Cardiac ventricle fibroblast (primary cell): ENCODE measurements at places on chromosomes 2 and 18. TPM values are rescaled to one million over a fixed set of nuclear protein-coding genes. Genes with fewer than 3 reads are reported as not detected.

The GAL3ST2 gene
- total RNA-seq, result not detected in 2 replicates

The MAL gene
- total RNA-seq, result not detected in 2 replicates

The C18orf54 gene
- total RNA-seq, result 1.9 and 2.2 TPM in 2 replicates

The SCYGR4 gene
- not detected in 2 replicates for total RNA-seq

The FIGN gene
- total RNA-seq, result 0.94 and 1.1 TPM in 2 replicates

The SUPT7L gene
- 10.0 and 12.2 TPM in 2 replicates for total RNA-seq

The AGPS gene
- total RNA-seq, result 26.4 and 46.6 TPM in 2 replicates

The RGPD4 gene
- not detected in 2 replicates for total RNA-seq

The PCARE gene
- total RNA-seq, result not detected in 2 replicates

The FLACC1 gene
- 1.0 and 2.0 TPM in 2 replicates for total RNA-seq

The IHH gene
- not detected in 2 replicates for total RNA-seq

The TEX44 gene
- total RNA-seq, result not detected in 2 replicates

The LRRC30 gene
- total RNA-seq, result not detected in 2 replicates

The XDH gene
- not detected in 2 replicates for total RNA-seq

The GATA6 gene
- total RNA-seq, result 30.0 and 37.3 TPM in 2 replicates

The INHBB gene
- total RNA-seq, result 2.1 and 2.4 TPM in 2 replicates

The DPP10 gene
- not detected in 2 replicates for total RNA-seq

The ALPG gene
- total RNA-seq, result not detected in 2 replicates

The SOWAHC gene
- 12.4 and 13.6 TPM in 2 replicates for total RNA-seq

The REEP1 gene
- total RNA-seq, result not detected in 2 replicates

The CGREF1 gene
- total RNA-seq, result 9.6 and 12.3 TPM in 2 replicates

The ASNSD1 gene
- 33.3 and 44.9 TPM in 2 replicates for total RNA-seq

The SLC4A5 gene
- 0.34 and 1.7 TPM in 2 replicates for total RNA-seq

The ADGRF3 gene
- total RNA-seq, result not detected in 2 replicates

The TEKT4 gene
- not detected in 2 replicates for total RNA-seq
